LoVo (cell line): ENCODE measurements at places on chromosomes 5 and 9.

DNA sequence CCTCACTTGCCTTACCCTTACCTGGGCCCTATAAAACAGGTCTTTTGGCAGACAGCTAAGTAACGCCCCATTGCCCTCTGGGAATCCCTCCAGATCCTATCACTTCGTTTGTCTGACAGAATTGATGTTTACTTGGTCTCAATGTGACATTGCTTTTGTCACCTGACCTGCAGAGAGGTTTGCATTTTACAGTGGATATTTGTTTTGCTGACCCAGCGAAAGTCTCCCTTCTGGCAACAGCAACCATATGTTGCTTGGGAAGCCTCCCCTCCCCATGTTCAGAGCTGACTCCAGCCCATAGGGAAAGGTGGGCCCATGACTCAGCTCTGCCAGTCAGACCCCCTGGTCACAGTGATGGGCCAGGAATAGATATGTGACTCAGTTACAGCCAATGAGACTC, 54.0 kb upstream of the LARP1 start:
- no peak for DNase-seq

GRCh38 chr5:91026466-91026865, 356.7 kb downstream of the ARRDC3 start:
- DNase-seq = no peak

GRCh38 chr5:95846554-95847260, 24.2 kb upstream of the GLRX start:
- peak; percentile 77 for DNase-seq

DNA sequence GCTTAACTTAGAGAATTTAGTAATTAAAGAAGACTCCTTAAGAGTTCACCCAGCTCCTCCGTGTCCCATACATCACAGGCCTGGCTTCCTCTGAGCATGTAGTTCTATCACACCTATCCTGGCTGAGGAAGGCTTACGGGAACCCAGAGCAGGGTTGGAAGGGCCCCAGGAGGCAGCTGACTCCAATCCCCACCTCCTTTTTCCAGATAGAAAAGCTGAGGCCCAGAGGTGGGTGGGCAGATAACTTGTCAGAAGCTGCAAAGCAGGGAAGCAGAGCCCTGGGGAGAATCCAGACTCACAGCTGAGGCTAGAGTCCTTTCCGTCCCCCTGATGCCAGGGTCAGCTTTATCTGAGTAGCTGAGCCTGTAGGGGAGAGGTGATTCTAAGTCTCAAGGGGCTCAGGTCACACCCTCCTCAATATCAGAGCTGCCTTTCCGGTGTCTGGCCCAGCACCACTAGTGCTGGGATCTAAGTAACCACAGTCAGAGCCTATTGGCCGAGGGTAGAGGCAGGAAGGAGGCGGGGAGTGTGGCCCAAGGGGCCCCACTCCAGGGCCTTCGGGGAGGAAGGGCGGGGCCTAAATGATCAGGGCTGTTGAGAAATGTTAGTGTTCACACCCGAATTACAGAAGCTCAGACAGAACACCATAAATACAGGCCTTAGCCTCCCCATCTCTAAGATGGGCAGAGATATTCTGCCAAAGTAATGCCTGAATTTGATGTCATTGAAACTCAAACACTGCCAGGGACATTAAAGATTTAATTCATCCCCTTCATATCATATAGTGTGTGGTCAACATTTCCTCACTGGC, 9.9 kb downstream of the CCDC69 start:
- no peak for DNase-seq

DNA sequence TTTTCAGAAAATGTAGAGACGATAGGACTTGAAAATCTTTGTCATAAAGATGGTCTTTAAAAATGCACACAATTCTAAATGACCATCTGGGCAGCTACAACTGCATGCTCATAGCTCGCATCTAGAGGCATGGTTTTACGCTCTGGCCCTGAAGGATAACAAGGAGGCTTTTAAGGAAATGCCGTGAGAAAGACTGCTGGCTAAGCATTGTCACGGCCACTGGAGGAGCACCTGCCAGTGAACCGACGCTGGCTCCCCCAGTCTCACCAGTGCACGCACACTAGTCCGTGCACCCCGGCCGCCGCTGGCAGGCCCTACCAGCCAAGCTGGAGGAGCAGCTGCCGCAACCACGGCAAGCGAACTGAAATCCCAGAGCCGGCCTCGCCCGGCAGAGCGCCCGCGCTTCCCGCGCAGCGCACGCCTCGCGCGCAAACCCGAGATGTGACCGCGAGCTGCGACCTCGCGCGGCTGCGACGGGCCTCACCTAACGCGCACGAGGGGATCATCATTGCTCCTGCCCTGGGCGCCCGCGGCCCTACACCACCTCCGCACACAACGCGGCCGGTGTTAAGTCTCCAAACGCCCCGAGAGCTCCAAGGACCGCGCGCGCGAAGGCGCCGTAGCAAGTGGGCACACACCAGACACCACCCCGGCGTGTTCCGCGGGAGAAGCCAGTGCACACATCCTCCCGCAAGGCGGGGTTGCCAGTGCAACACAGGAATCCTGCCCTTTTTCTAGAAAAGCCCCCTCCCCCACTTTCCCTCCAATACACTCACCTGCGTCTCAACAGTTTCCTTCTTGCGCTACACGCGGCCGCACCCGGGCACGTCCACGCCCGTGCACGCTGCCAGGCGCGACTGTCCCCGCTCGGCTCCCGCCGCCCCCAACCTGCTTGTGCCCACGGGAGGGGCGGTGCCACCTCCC, 5.3 kb downstream of the ELAVL2 start:
- no peak for DNase-seq

- DNase-seq = no peak
Observed at GRCh38 chr9:1747417-1747967, 267.7 kb upstream of the SMARCA2 start.

- DNase-seq = no peak
Observed at GRCh38 chr9:18728642-18729041, 254.7 kb downstream of the ADAMTSL1 start.

DNA sequence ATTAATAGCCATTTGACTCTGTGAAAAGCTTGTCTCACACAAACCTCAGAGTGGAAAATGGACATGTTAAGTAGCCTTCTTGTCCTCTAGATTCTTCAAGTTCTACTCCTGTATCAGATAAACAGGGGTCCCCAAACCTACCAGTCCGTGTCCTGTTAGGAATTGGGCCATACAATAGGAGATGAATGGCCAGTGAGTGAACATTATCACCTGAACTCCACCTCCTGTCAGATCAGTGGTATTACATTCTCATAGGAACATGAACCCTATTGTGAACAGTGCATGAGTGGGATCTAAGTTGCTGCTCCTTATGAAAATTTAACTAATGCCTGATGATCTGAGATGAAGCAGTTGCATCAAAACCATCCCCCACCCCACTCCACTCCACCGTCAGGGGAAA, 136.3 kb downstream of the TMEM232 start:
- peak; percentile 8 for DNase-seq

DNA sequence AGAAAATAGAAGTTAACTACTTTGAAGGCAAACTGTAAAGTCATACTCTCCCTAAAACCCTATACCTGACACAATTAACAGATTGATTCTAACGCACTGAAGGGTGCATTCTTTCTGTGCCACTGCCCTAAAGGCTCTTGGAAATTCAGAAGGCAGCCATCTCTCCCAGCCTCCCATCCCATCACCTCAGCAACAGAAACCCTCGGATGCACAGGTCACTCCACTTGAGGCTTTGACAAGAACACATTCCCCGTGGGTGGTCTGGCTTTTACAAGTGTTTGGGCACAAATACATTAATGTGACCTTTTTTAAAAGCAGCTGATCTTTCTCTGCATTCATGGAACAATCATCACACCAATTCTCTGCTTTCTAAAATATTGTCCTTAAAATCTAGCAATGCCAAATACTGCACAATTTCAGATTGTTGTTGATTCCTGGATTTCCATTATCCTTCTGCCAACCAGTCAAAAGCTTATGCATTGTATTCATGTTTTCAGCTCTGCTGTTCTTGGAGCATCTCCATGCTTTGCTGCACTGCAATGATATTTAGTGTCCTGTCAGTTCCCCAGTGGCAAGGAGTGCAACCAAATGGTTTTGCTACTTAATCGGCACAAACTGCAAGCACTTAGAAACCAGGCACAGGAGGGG, 175.6 kb downstream of the TMEM161B start:
- no peak for DNase-seq

- no peak for DNase-seq
Observed at GRCh38 chr5:18159331-18159730, 525.1 kb downstream of the TAF11L14 start.

DNA sequence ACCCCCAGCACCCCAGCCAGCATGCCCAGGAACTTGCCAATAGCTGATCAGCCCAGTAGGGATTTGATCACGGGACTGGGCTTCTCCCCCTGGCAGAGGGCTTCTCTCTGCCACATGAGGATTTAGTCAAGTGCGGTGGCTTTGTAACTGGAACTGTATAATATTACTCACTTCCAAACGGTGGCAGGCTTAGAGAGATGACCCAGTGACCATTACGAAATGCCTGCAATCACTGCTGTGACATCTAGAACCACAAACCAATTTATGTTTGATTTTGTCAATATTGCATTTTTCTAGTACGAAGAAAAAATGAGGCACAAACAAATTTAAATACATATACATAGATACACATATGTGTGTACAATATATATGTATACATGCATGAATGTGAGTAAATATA, 192.1 kb downstream of the ERCC6L2 start:
- DNase-seq = no peak

GRCh38 chr9:135086597-135087488, 625 bp upstream of the OLFM1 start:
- DNase-seq = no peak

DNA sequence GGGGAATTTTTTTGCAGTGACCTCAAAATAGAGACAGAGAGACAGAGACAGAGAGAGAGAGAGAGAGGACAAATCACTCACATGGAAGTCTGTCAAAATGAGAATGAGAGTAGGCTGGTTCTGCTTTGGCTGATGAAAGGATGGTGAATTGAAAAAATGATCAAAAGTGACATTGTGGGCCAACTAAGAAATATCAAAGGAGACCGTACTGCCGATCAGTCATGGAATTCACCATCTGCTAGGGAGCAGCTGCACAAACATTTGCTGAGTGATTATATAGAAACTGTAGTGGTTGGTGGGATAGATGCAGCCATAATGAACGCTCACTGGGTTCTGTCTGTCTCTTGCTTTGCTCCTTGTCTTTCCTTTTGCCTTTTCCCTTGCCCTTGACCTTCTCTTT, 476.6 kb upstream of the SGCD start:
- no peak for DNase-seq

- DNase-seq = no peak
Observed at GRCh38 chr9:38226491-38226951, 157.5 kb upstream of the SHB start.

- no peak for DNase-seq
Observed at GRCh38 chr9:71814226-71814625, 45.9 kb upstream of the CEMIP2 start.

GRCh38 chr9:105043370-105043936, 115.5 kb upstream of the ABCA1 start:
- DNase-seq = no peak

GRCh38 chr5:43039471-43040286, 440 bp downstream of the ANXA2R start:
- peak; percentile 84 for DNase-seq

DNA sequence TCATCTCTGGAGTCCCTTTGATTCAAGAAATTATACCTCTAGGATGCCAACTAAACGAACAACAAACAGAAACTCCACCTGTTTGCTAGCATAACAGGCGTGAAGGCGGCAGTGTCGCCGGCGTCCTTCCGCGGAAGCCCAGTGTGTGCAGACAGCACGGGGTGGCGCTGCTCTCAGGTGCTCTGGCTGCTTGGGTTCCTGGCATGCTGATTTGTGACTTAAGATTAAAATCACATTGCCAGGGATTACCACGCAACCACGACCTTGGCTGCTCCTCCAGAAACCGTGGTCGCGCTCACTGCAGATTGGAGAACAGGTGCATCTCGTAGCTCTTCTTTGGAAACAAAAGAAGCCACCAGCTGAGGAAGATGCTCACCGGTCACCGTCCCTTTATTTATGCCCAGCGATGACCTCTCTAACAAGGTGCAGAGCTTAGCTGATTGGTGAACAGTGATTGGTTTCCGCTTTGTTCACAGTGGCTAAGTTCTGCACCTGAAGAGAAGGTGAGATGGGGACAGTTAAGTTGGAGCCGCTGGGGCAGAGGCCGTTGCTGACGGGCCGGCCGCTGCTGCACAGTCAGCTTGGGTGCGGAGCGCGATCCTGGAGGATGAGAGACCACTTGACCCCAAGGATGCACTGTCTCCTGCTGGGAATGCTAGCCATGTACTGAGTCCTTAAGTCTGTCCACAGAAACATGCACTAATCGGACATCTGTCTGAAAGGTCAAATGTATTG, 232.3 kb downstream of the FANCC start:
- no peak for DNase-seq

GRCh38 chr9:129473523-129474244, 147.2 kb downstream of the C9orf50 start:
- DNase-seq = no peak

DNA sequence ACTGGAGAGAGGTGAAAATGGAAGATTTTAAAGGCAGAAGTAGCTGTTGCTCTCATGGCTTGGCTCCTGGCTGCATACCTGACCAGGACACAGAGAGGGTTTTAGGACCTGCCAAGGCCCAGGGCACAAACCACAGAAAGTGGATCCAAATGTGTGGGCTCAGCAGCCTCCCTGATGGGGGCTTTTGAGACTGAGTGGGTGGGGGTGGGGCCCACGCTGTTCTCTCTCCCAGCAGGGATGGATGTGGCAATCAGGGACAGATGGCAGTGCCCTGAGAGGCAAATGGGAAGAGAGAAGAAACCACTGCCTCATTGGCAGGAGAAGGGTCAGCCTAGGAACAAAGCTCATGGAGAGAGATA, 34.9 kb upstream of the TIFAB start:
- DNase-seq = no peak

DNA sequence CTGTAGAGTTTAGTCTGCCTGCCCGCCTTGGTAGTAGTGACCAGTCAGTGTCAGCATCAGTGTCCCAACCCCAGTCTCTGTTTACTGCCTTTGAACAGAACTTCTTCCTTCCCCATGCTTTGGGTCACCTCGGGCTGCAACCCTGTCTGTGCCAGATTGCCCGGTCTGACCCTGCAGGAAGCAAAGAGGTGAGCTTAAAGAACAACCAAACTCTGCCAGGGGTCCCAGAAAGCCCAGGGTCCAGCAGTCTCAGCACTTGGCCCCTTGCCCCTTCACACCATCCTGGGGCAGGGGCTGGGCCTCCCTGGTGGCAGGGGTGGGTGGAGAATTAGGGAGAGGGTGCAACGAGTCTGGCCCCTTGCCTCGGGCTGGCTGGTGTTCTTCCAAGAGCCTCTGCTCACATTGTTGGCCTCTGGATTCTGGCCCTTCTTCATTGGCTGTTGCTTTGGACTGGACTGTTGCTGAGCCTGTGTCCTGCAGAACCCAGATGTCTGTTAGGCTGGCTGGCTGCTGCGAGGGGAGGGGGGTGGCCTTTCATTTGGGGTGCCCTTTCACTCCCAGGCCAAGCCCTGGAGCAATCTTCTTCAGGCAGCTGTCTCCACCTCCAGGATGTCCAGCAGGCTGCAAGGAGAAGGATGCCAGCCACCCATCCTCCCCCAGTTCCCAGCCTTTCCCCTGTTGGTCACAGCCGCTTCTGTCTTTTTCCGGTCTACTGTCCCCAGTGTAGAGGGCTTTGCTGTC, 51.2 kb downstream of the SAR1B start:
- DNase-seq = no peak
